Thoracic aorta (tissue), 2 donors: ENCODE measurements at places on chromosomes 2 and 18. TPM values are rescaled to one million over a fixed set of nuclear protein-coding genes. Genes with fewer than 3 reads are reported as not detected.

GRCh38 chr18:63111671-63112402 lies 207.7 kb downstream of the BCL2 start:
- DNase-seq = no peak
- H3K4me1 ChIP-seq = peaks cover 13% of the 10 kb centered on the region
- H3K27ac ChIP-seq = peak overlapping the region; percentile 51

DNA sequence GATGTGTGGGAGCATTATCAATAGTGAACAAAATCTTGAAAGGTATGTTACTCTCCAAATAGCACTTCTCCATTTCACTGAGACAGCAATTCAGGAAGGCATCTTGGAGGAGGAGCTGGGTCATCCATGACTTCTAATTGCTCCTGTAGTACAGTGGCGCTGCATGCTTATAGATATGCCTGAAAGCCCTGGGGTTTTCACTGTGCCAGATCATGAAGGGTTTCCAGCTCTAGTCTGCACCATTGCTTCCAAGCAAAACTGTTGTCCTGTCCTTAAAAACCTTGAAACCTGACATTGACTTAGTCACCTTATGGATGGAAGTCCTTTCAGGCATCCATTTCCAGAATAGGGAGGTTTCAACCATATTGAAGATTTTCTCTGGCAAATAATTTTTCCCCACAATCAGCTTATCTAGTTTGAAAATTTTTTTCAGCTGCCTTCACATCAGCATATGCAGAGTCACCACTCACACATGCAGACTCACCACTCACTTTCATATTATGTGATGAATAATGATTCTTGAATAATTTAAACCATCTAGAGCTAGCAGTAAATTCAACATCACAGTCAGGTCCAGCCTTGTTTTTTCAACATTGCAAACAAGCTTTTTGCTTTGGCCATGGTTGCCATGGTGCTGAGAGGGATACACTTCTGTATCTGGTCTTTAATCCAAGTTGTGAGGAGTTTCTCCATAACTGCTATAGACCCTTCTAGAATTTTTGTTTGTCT lies 297.1 kb downstream of the CLIP4 start:
- H3K27ac ChIP-seq = no peak overlapping the region
- H3K4me1 ChIP-seq = no peaks in the 10 kb centered on the region
- no peaks in the 10 kb centered on the region for H3K27me3 ChIP-seq
- H3K36me3 ChIP-seq = no peaks in the 10 kb centered on the region

- no peak overlapping the region for H3K27ac ChIP-seq
- no peak overlapping the region for H3K4me3 ChIP-seq
- no peaks in the 10 kb centered on the region for H3K27me3 ChIP-seq
- no peaks in the 10 kb centered on the region for H3K4me1 ChIP-seq
Measured at GRCh38 chr18:77023102-77023782, 109.3 kb downstream of the MBP start.

DNA sequence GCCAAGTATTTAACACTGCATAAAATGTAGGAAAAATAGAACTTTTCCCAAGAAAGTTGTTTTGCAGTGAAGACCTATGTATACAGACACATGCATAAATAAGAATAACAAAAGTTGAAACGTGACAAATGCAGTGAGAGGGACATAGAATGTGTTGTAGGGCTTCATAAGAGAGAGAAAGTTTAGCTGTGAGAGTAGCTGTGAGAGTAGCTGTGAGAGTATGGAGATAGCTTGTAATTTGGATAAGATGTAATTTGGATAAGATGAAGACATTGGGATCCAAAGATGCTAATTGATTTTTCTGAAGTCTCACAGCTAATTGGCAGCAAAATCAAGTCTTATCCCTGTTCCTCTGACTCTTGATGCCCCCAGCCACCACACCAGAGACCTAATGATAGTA lies 170.9 kb downstream of the LRP1B start:
- H3K4me3 ChIP-seq = no peak overlapping the region
- H3K27me3 ChIP-seq = no peaks in the 10 kb centered on the region
- DNase-seq = no peak
- no peaks in the 10 kb centered on the region for H3K4me1 ChIP-seq

GRCh38 chr2:182248362-182248761 lies 178.5 kb downstream of the PDE1A start:
- H3K4me1 ChIP-seq = no peaks in the 10 kb centered on the region
- no peaks in the 10 kb centered on the region for H3K36me3 ChIP-seq
- H3K27me3 ChIP-seq = no peaks in the 10 kb centered on the region
- no peak for DNase-seq

DNA sequence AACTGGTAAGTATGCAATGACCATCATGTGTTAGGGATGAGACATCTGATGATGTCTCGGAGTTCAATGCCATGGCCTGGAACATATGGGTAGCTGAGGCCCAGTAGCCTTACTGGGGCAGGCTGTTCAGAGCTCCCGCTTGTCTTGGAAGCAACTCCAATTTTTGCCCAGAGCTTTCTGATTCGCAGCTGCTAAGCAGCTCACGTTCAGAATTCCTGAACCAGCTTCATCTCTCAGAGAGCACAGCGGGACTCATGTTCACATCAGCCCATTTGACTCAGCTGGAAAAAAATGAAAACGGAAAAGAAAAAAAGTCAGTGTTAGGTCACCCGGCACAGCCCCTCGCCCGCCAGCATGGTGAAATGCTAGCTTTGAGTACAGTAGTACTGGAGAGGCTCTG lies 16.8 kb upstream of the LRATD1 start:
- H3K4me1 ChIP-seq = no peaks in the 10 kb centered on the region
- H3K27me3 ChIP-seq = no peaks in the 10 kb centered on the region
- H3K36me3 ChIP-seq = no peaks in the 10 kb centered on the region
- DNase-seq = no peak

- H3K4me3 ChIP-seq = no peak overlapping the region
- H3K27me3 ChIP-seq = no peaks in the 10 kb centered on the region
- peaks cover 57% of the 10 kb centered on the region for H3K4me1 ChIP-seq
- no peak for DNase-seq
Measured at GRCh38 chr2:44347526-44347925, 13.8 kb downstream of the PREPL start.

- peak overlapping the region; percentile 83 for H3K27ac ChIP-seq
- DNase-seq = no peak
- no peaks in the 10 kb centered on the region for H3K36me3 ChIP-seq
- no peaks in the 10 kb centered on the region for H3K27me3 ChIP-seq
Measured at GRCh38 chr18:48827291-48828193, 123.2 kb downstream of the SMAD7 start.

- no peaks in the 10 kb centered on the region for H3K36me3 ChIP-seq
- no peaks in the 10 kb centered on the region for H3K4me1 ChIP-seq
- H3K4me3 ChIP-seq = no peak overlapping the region
- no peak for DNase-seq
- H3K27me3 ChIP-seq = no peaks in the 10 kb centered on the region
Measured at GRCh38 chr18:59908799-59909198, 9.0 kb downstream of the PMAIP1 start.

- no peak overlapping the region for H3K4me3 ChIP-seq
- no peak overlapping the region for H3K27ac ChIP-seq
- H3K4me1 ChIP-seq = no peaks in the 10 kb centered on the region
Measured at GRCh38 chr2:178395941-178396570, 54.9 kb downstream of the PRKRA start.

DNA sequence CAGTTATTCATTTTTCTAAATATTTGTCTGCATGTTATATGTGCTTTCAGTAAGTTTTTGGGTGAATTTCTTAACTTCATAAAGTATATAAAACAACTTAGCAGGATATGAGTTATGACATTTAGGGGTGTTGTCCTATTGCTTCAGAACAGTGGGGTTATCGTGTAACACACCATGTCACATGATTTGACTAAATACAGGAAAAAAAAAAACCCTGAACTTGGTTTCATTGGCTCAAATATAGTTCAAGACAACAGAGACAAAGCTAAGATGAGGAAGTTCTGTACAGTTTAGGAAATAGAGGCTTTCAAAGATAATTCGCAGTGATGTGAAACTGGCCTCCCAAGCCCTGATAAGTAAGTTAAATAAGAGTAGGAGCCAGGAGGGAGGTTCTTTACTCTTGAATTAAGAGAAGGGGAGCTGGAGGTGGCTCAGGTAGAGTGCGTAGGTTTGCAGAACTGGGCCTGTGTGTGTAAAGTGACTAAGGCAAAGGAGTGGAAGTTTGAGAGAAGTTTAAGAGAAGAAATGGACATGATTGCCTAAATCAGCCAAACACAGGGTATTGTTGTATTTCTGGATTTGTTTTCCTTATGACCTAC lies 53.9 kb downstream of the LIMS1 start:
- no peaks in the 10 kb centered on the region for H3K27me3 ChIP-seq
- no peaks in the 10 kb centered on the region for H3K36me3 ChIP-seq
- peaks cover 47% of the 10 kb centered on the region for H3K4me1 ChIP-seq
- DNase-seq = no peak
- peak overlapping the region; percentile 9 for H3K4me3 ChIP-seq

ACKR3 gene
- 68.9 TPM for total RNA-seq

CRYBA2 gene
- total RNA-seq = not detected

PNO1 gene
- total RNA-seq = 27.7 TPM

DOK1 gene
- total RNA-seq = 17.6 TPM
